Amniotic epithelial cell (primary cell): ENCODE measurements at places on chromosomes 16 and 17.
A peak's percentile ranks its signal among the peaks of the same experiment; 100 is the strongest.

DNA sequence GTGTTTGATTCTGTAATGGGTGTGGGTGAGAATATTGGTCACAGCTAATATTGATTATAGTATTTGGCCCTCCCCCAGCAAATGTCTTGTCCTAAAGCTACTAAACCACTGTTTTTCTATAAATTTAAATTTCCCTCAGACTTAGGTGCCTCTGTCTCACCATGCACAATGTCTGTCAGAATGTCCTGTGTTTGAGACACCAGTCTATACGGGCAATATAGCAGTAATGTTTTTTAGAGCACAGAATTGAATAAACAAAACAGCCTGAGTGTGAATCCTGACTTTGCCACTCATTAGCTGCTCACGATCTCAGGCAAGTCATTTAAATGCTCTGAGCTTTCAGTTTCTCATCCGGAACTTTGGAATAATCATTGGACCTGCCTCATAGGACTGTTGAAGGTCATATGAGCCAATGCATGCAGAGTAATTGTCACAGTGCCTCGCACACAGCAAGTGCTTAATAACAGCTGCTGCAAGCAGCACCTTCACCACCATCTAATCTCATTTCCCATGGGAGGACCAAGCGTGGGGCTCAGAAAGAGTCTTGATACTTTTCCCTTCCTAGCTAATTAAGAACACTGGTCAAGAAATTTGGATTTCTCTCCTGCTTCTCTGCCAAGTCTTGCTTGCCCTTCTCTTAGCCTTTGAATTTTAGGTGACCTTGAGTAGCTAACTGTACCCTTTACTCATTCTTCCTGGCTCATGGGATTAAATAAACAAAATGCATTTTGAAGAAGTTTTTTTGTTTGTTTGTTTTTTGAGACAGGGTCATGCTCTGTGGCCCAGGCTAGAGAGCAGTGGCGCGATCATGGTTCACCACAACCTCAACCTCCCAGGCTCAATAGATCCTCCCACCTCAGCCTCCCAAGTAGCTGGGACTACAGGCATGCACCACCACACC, 9.8 kb downstream of the HLF start:
- DNase-seq, result no peak

DNA sequence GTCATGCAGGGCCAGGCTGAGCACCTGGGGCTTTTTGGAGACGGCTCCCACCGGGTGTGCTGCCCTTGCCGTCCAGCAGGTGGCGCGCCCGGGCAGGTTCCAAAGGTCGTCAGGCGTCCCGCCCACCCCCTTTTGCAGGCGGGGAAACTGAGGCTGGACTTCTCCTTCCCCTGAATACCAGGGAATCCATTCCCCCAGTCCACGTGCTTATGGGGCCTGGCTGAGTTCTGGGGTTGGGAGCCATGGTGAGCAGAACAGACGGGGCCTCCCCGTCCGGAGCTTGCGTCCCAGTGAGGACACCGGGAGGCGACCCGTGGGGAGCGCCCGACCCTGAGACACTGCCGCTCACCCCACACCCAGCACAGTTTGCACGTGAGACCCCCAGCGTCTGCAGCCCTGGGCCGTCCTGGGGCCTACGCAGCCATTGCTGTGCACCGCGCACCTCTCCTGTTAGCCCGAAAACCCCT, 51.8 kb upstream of the JPH3 start:
- DNase-seq, result no peak

DNA sequence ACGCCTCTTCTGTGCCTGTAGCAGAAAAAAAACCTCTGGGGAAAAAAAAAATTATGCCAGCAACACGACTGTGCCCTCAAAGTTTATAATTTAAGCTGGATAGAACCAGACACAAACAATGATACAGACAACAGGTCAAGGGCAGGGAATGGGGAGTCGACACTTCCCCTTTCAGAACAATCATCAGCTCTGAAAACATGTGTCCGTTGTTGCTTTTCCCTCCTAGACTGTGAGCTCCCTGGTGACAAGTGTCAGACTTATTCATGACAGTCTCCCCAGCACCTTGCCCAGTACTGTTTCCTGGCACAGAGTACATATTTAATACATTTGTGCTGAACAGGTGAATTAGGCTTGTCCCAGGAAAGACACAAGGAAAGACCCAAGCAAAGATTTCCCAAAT, 178.3 kb downstream of the SOX9 start:
- no peak for DNase-seq

DNA sequence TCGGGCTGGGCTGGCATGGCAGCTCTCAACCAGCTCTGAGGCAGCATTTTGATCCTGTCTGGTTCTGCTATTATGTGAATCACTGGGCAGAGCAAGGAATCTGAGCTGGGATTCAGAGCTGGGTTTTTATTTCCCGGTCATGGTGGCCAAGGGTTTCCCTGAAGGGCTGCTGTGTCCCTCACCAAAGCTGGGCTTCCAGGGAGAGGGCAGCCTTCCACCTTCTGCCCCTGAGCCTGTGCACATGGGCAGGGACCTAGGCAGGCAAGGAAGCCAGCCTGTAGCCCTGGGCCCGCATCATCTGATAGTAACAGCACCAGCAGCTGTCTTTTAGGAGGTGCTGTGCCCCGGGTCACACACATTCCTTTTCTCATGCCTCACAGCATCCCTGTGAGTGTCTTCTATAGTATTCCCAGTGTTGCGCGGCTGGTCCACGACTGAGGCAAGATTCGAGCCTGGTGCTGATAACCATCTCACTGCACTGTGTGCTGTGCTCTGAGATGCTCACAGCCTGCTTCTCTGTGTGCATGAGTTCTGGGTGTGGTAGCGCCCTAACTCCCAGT, 85.3 kb upstream of the PLCG2 start:
- DNase-seq, result no peak

DNA sequence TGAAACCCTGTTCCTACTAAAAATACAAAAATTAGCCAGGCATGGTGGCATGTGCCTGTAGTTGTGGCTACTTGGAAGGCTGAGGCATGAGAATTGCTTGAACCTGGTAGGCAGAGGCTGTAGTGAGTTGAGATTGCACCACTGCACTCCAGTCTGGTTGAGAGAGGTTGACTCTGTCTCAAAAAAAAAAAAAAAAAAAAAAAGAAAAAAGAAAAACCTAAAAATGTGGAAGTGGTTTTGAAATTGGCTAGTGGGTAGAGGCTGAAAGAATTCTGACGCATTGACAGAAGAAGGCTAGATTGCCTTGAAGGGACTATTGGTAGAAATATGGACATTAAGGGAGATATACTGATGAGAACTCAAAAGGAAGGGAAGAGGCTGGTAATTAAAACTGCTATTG, 33.6 kb upstream of the CPPED1 start:
- DNase-seq, result no peak

DNA sequence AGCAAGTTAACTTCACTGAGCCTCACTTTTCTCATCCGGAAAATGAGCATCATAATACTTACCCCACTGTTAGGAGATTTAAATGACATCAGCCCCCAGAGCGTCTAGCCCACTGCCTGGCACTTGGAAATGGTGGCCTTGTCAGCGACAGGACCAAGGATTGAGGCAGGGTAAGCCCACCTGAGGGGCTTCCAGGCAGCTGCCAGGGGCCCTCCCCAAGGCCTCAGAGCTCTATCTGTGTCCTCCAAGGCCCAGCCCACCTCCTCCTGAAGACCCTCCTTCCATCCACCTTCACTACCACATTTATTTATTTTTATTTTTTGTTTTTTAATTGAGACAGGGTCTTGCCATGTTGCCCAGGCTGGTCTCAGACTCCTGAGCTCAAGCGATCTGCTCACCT, 13.8 kb downstream of the PITPNM3 start:
- no peak for DNase-seq

DNA sequence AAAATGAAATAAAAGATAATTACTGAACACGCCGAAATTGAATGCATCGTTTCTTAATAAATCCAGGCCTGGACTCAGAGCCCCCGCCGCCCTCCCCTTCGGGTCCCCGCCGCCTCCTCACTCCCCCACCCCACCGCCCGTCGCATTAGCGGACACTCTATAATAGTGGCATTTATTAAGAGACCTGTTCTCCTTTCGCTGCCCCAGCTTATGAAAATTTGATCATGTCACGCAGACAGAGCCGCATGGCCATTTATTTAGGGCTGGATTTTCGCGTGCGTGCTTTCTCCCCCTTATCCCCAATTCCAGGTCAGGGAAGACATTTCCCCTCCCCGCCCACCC, 6.3 kb upstream of the HOXB2 start:
- peak; percentile 26 for DNase-seq

DNA sequence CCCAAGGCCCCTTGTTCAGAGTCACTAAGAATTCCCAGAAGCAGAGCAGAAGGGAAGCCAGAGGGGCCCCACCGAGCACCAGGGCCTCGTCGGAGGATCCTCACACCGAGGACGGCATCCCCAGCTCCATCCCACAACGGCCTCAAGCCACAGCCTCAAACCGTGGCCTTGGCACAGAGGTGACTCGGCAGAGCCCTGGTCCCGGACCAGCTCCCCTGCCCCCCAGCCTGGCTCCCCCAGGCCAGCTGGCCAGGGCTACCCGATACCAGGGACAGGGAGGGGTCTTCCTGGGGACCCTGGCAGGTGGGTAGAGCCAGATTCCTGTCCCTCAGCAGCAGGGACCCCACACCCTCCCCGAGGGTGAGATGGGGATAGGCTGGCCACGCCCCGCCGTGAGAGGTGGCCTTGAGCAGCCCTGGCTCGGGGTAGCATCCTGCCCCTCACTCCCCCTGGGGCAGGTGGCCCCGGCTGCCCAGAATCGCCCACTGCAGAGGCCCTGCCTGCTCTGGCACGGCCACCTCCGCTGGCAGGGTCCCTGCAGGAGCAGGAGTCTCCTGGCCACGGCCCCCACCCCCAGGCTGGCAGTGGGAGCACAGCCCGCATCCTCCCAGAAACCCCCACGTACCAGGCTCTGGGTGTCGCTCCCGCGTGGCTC, 5.6 kb upstream of the PVALEF start:
- no peak for DNase-seq
